RWPE2 (cell line): ENCODE measurements at places on chromosomes 4 and X.

- DNase-seq: no peak
- H3K27ac ChIP-seq: no peak overlapping the region
- H3K27me3 ChIP-seq: no peaks in the 10 kb centered on the region
- no peaks in the 10 kb centered on the region for H3K4me1 ChIP-seq
- no peaks in the 10 kb centered on the region for H3K36me3 ChIP-seq
- no peak overlapping the region for H3K4me3 ChIP-seq
Observed at GRCh38 chrX:116726806-116727205, 264.0 kb upstream of the CT83 start.

DNA sequence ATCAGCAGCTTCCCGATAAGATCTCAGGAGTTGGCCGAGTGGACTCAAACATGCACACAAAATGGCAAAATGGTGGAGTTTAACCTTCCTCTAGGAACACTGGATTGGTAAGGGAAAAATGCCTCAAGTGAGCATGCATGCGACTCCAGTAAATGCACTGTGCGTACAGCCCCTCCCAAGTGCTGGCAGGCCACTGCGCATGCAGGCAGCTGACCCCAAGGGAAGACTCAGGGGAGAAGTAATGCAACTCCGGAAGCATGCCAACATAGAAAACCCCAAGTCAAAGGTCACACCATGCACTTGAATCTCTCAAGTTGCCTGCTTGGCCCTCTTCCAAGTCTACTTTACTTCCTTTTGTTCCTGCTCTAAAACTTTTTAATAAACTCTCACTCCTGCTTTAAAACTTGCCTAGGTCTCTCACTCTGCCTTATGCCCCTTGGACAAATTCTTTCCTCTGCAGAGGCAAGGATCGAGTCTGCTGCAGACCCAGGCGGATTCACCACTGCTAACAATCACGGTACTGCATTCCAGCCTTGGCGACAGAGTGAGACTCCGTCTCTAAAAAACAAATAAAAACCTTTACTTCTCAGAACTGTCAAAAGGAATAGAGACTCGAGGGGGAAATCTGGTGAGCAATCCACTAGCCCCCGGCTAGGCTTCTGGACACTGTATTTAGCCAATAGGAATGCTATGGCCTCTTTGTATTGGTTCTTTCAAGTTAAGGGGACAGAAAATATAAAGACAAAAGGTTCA is 33.5 kb downstream of the NYX start:
- DNase-seq: no peak
- H3K4me3 ChIP-seq: no peak overlapping the region
- no peaks in the 10 kb centered on the region for H3K4me1 ChIP-seq
- no peak overlapping the region for H3K27ac ChIP-seq

DNA sequence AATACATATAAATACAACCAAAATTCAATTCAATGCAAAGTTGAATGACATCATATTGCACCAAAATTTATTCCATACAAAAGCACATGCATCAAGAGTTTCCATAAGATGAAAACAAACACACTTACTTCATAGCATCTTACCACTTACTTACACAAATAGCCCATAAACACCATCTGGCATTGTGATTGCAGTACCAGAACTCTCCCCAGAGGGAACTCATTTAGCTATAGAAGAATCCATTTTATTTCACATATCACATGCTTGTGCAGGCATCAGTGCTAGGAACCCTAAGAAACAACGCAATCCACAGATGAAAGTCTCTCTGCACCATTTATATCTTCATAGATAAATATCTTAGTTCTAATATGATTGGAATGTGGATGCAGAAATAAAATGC is 77.9 kb downstream of the SLC7A11 start:
- H3K27me3 ChIP-seq: no peaks in the 10 kb centered on the region
- peaks cover 16% of the 10 kb centered on the region for H3K4me1 ChIP-seq
- no peak overlapping the region for H3K4me3 ChIP-seq
- DNase-seq: no peak
- H3K27ac ChIP-seq: no peak overlapping the region
- peaks cover 28% of the 10 kb centered on the region for H3K36me3 ChIP-seq

GRCh38 chr4:77154761-77155499 is 2.1 kb upstream of the CCNG2 start:
- peaks cover 27% of the 10 kb centered on the region for H3K4me1 ChIP-seq
- H3K4me3 ChIP-seq: no peak overlapping the region
- peaks cover 16% of the 10 kb centered on the region for H3K36me3 ChIP-seq

- no peaks in the 10 kb centered on the region for H3K27me3 ChIP-seq
- H3K4me1 ChIP-seq: no peaks in the 10 kb centered on the region
- no peak for DNase-seq
- no peaks in the 10 kb centered on the region for H3K36me3 ChIP-seq
Observed at GRCh38 chrX:133018229-133018628, 59.8 kb upstream of the HS6ST2 start.

GRCh38 chrX:13646154-13646549 is 6.8 kb upstream of the TCEANC start:
- H3K27me3 ChIP-seq: no peaks in the 10 kb centered on the region
- H3K27ac ChIP-seq: no peak overlapping the region
- no peaks in the 10 kb centered on the region for H3K36me3 ChIP-seq
- no peak overlapping the region for H3K4me3 ChIP-seq

DNA sequence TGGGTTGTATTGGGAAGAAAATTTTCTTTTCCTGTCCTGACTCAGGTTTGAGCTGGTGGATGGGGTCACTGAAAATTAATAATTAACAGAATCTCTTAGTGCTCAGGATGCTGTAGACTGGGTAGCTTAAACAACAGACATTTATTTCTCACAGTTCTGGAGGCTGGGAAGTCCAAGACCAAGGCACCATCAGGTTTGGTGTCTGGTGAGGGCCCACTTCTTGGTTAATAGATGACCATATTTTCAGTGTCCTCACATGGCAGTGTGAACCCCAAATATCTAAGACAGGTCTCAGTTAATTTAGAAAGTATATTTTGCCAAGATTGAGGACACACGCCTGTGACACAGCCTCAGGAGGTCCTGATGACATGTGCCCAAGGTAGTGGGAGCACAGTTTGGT is 31.1 kb downstream of the HERC6 start:
- no peak overlapping the region for H3K27ac ChIP-seq
- no peaks in the 10 kb centered on the region for H3K4me1 ChIP-seq
- DNase-seq: no peak
- H3K4me3 ChIP-seq: no peak overlapping the region
- no peaks in the 10 kb centered on the region for H3K27me3 ChIP-seq
